ENCODE measurements at places on chromosomes 3 and 15.

GRCh38 chr15:77266708-77267386, 153.1 kb downstream of the PEAK1 start:
- no peak for DNase-seq

DNA sequence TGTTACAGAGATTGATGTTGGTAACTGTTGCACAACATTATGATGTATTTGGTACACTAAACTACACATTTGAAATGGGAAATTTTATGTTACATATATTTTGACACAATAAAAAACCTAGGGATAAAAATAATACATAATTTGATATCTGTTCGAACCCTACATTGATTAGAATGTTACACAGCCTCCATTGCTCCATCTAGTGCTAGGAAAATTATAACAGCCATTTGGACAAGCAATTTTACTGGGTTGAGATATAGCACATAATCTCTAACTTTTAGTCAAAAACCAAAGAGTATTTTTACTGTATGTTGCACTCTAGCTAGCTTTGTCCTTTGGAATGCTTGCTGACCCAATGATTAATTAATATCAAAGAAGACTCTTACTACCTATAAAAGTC, 108.1 kb downstream of the LSAMP start:
- DNase-seq, result no peak

DNA sequence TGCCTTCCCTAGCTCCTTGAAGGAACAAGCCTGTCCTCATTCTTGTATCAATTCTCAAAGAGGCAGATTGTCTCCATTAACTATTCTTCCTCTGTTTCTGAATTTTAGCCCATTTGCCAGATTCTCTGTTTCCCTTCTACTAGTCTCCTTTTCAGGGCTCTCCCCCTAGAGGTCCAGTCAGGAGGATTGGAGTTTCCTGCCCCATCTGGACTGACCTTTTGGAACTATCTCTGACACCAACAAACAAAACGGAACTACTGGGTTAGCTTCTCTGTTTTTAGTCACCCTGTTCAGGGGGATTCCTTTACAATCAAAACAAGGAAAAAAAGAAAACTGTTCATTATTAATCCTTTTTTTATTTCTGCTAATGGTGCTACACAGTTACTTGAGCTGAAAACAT, 10.2 kb upstream of the KPNA4 start:
- no peak for DNase-seq

- no peak for DNase-seq
Measured at GRCh38 chr3:8443829-8444791, 57.5 kb upstream of the LMCD1 start.

DNA sequence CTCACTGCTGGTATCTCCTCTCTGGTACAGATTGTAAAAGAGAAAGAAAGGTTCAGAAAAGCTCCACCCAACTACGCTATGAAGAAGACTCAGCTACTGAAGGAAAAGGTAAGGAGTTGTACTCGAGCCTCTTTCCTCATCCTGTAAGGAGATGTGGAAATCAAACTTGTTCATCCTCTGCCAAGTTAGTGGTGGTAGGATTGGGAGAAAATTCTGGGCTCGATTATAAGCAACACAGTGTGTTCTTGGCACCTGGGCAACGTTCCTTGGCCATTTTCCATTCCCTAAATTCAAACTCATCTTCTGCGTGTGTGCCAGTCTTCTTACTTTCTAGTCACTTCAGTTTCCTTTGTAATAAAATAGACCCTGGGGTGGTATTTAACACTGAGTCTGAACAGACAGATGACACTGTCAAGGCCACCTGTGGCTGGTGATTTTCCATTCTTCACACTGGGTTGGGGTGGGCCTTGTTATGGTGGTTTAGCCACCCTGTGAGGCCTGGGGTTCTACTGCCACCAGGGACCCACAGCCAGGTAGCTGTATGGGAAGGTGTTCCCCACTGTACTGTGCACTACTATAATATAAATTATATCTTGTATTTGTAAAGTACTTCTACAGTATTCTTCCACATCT, 17.1 kb upstream of the ITPKA start:
- no peak for DNase-seq

- no peak for DNase-seq
Measured at GRCh38 chr3:106114848-106115247, 246.0 kb upstream of the CBLB start.

DNA sequence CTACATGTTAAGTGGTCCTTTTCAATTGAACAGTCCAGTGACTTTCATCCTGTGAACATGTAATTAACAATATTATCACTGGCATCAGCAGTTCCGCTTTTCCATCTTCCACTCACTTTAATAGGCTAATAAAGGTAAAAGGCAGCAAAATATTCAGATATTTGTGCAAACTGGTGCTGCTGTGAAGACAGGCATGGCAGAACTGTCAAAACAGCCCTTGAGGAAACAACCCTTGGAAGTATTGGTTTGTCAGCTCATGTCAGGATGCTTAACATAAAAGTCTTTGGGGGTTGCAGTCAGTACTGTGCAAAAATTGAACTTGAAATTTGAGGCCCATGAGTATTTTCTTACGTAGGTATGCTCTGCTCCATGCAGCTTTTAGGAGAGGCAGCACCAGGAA, 72.0 kb upstream of the CMTM7 start:
- DNase-seq, result no peak

DNA sequence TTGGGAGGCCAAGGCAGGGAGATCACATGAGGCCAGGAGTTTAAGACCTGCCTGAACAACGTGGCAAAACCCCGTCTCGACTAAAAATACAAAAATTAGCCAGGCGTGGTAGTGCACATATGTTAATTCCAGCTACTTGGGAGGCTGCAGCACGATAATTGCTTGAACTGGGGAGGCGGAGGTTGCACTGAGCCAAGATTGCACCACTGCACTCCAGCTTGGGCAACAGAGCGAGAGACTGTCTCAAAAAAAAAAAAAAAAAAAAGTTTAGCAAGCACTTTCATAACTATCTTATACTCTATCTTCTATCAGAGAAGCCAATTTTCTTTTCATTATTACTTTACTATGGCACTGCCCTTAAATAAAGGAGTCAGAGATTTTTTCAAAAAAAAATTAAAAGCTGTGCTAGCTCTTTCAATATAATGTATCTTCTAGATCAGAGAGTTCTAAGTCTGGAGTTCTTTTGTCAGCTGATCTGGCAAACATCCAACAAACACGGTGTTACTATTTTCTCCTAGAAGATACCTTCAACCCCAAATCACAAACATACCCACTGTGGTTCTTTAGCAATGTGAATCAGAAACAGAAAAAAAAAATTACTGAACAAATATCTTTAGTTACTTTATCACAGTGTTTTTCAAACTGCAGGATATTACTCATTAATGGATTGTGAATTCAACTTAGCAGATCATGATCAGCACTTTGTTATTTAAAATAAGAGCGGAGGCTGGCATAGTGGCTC, 3.0 kb downstream of the ZNF770 start:
- DNase-seq, result no peak

- DNase-seq, result no peak
Measured at GRCh38 chr15:82549199-82549665, 9.0 kb upstream of the RPS17 start.

- DNase-seq, result no peak
Measured at GRCh38 chr15:74829486-74829885, 3.1 kb downstream of the CPLX3 start.

DNA sequence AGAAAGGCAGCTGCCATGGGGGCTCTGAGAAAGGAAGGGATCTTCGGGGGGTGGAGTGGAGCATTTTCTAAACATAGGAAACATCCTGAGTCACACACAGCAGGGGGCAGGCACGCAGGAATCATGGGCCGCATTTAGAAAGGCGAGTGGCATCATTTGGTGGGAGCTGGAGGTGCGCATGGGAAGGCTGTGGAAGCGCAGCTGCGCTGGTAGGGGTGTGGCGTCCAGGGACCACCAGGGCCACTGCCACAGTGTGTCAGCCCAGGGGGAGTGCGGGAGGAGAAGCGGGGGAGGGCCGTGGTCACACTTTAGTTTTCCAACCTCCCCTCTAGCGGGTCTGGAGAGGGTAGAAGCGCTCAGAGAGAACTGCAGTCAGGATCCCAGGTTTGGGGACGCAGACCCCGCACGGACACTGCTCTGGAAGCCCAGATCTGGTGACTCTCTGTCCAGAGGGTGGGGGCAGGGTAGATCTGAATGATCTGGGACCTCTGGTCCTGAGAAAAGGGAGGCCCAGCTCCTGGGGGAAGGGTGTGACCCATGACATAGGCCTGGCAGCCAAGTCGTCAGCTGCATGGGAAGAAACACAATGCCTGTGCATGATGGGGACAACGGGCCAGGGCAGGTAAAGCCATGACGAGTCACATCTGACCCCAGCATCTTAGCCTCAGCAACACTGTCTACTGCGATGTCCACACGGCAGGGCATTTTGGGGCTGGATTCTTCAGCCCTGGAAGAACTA, 88.0 kb upstream of the IQSEC1 start:
- no peak for DNase-seq

- no peak for DNase-seq
Measured at GRCh38 chr3:120265989-120266388, 19.0 kb downstream of the GPR156 start.

GRCh38 chr3:44031387-44032380, 210.0 kb upstream of the TOPAZ1 start:
- no peak for DNase-seq

GRCh38 chr3:111768571-111769100, 90.4 kb upstream of the PHLDB2 start:
- no peak for DNase-seq

Data from stimulated activated CD8-positive, alpha-beta memory T cell treated with anti-CD3 and anti-CD28 coated beads, Interleukin-15, amount 100 ng/mL, for 1 hour (primary cell).